ENCODE measurements at places on chromosomes 1 and 21.

DNA sequence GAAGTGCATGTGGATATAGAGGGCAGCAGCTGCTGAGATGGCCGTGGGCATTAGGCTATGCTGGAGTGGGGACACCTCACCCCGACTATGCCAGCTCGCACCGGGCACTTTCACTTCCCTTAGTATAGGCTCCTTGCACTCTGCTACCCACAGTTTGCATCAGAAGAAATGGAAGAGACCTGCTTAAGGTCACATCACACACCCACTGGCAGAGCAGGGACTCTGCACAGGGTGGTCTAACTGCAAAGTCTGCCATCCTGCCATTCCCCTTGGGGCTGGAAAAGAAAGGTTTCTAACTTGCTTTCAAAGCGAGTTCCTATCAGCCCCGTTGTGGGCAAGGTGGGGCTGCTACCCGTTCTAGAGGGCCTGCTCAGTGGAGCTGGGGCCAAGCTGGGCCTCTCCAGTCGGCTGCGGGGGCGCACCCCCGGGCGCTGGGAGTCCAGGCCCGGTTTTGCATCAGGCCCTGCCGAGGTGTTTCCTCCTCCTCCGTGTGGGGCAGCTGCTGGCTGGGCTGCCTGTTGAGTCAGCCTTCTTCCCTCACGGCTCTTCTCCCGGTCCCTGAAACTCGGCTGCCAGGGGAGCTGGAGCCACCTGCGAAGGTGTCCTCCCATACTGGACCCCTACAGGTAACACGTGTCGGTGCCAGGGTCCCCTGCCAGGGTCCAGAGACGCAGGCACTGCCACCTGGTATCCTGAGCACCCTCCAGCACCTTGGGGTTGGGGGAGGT lies at the start of gene SYTL1:
Gene SYTL1, plus strand, starts transcription at position 498 of the 728 bp plus-strand sequence. CDS start 3,313 bp downstream, outside the sequence.
- DNase-seq, result peak; percentile 74

DNA sequence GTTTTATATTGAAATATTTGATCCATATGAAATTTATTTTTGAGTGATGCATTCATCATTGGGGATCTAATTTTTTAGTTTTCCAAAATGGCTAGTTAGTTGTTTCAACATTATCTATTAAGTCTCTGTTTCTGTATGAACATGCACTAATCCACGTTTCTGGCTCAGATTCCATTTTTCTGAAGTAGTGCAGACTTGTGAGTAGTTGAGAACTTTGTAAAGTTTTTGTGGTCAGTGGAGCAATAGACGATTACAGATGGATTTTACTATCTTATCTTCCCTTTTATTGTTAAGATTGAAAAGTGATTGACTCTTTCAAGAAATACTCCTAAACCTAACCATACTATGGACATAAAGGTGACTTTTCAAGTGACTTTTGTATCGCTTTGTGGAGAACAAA lies 16.7 kb downstream of the SOAT1 start:
- DNase-seq, result peak; percentile 63

DNA sequence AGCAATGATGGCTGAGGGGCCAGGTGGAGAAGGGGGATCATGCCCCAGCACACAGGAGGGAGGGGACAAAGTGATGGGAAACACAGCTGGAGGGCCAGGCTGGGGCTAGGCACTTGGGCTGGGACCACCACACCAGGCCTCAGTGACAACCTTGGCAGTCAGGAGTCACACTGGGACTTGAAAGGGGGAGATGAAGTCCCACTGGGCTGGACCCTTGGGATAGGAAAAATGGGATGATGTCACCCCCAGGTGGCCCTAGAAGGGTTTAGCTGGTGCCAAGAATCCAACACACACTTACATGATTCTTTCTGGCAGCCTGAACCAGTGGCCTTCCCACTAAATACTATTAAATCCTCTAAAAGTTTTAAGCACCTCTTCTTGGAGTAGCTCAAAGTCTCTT lies 17.1 kb downstream of the ZBTB17 start:
- DNase-seq, result peak; percentile 47

- peak; percentile 7 for DNase-seq
Observed at GRCh38 chr1:85174503-85174902, 26.3 kb downstream of the SYDE2 start.

DNA sequence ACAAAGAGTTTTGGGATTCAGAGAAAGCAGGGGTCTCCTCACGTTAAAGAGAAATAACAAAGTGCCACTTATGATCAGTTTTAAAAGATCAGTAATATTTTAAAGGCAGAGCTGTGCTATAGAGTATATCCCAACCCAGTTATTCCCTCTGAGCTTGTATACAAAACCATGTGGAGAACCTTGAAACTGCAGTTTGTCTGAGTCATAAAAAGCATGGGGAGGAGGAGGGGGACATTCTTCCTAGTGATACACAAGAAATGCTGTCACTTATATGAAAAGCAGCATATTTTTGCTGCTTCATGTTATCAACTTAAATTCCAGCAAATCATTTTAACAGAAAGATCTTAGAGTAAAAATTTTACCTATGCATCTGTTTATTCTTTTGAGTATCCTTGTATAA lies 244.5 kb downstream of the GPR52 start:
- DNase-seq, result peak; percentile 52

Measured in fibroblast of skin of right biceps (primary cell).